ENCODE measurements at places on chromosomes 11 and 22.

GRCh38 chr11:120021978-120022377, 115.9 kb downstream of the TRIM29 start:
- no peak for DNase-seq

GRCh38 chr11:3669742-3670183, 1.4 kb downstream of the CHRNA10 start:
- DNase-seq = no peak

DNA sequence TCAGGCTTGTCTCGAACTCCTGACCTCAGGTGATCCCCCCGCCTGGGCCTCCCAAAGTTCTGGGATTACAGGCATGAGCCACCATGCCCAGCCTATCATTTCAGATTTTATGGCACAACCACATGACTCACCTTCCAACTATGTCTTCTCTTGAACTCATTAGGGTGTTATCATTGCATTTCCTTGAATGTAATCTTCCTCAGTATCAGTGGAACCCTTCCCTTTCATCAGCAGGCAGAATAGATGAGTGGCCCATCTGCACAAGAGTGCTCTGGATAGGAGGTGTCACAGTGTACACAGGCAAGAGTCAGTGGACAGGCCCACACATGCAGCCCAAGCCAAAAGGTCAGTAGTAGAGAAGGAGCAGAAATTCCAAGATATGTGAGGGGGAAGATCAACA, 29.1 kb upstream of the AQP11 start:
- no peak for DNase-seq

- no peak for DNase-seq
These were observed 59.0 kb downstream of the ST14 start for GRCh38 chr11:130218501-130219070.

GRCh38 chr11:114083391-114084252, 24.1 kb downstream of the ZBTB16 start:
- peak; percentile 40 for DNase-seq

DNA sequence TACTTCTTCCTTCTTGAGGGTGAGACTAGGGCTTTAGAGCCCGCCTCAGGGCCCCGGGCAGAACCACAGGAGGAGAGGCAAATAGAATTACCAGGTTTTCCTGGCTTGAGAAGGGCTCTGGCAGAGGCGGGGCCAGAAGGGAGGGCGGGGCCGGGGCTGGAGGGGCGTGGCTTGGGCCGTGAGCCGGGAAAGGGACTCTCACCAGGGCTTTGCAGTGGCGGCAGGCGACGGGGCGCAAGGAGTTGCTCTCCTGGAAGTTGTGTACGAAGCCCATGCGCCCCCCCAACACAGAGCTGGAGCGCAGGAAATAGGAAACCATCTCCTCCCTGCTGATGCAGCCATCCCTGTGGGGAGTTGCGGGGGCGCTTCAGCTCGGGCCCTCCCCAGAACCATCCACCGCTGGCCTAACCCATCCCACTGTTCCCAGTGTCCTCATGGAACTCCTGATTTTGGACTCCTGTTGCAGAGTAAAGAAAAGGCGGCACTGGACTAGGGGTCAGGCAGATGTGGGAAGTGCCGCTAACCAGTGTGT, 6.9 kb upstream of the NRXN2 start:
- peak; percentile 6 for DNase-seq

DNA sequence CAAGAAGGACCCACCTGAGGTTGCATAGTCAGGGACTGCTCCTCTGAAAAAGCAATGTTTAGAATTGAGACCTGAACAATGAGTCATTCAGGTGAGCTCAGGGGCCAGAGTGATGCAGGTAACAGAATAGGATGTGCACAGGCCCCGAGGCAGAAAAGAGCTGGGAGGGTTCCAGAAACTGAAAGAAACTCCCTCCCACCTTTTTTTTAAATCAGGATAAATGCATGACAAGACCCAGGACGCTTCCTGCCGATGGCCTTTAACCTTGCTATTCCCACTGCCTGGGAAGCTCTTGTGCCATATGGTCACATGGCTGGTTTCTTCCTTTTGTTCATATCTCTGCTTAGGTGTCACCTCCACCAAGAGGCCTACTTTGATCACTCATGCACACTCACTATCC, 214.2 kb upstream of the ZBED5 start:
- no peak for DNase-seq

DNA sequence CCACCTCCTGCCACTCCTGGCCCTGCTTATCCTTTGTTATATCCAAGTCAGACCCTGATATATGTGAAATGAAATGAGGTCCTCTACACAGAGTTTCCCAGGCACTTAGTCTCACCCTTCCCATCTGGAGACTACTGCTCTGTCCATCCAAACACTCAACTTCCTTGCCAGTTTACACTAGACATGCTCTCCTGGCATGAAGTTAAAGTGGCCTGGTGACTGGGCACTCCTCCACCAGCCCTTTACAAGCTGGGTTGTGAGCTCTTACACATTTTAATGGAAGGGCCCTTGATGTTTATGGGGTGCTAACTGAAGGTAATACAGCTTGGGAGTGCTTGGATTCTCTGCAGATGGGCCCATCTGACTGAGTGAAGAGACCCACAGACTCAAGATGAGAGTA, 216.1 kb upstream of the NARS2 start:
- DNase-seq = no peak

DNA sequence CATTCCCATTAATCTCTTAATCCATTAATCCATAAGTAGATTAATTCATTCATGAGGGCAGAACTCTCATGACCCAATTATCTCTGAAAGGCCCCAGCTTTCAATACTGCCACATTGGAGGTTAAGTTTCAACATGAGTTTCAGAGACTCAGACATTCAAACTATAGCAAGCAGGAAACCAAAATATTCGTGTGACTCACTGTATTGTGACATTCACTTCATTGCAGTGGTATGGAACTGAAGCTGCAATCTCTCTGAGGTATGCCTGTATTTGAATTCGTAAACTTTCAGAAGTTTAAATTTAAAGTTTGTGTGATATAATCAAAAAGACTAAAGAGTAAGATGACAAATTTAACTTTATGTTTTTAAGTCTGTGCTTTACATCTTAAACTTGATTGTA, 2.9 kb upstream of the OR52J3 start:
- DNase-seq = no peak

- no peak for DNase-seq
These were observed 76.4 kb downstream of the KCNQ1 start for GRCh38 chr11:2521081-2521732.

GRCh38 chr11:31656051-31656450, 146.5 kb downstream of the ELP4 start:
- DNase-seq = no peak

DNA sequence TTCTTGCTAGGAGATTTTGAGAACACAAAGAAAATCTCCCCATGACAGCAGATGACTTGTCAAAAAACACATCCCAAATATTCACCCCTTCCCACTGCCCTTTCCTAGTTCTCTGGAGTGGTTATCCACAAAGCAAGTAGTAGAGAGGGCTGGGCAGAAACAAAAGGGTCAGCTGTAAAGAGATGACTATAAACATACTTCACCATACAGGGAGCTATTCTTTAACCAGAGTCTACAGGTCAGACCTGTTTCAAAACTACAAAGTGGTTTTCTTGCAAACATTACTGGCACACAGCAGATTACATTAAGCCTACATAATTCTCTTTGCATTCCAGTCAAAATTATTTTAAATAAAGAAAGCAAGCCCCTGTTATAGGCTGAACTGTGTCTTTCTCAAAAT, 47.7 kb upstream of the NFRKB start:
- DNase-seq = no peak

- DNase-seq = no peak
These were observed 4.3 kb downstream of the CBX6 start for GRCh38 chr22:38867471-38868285.

DNA sequence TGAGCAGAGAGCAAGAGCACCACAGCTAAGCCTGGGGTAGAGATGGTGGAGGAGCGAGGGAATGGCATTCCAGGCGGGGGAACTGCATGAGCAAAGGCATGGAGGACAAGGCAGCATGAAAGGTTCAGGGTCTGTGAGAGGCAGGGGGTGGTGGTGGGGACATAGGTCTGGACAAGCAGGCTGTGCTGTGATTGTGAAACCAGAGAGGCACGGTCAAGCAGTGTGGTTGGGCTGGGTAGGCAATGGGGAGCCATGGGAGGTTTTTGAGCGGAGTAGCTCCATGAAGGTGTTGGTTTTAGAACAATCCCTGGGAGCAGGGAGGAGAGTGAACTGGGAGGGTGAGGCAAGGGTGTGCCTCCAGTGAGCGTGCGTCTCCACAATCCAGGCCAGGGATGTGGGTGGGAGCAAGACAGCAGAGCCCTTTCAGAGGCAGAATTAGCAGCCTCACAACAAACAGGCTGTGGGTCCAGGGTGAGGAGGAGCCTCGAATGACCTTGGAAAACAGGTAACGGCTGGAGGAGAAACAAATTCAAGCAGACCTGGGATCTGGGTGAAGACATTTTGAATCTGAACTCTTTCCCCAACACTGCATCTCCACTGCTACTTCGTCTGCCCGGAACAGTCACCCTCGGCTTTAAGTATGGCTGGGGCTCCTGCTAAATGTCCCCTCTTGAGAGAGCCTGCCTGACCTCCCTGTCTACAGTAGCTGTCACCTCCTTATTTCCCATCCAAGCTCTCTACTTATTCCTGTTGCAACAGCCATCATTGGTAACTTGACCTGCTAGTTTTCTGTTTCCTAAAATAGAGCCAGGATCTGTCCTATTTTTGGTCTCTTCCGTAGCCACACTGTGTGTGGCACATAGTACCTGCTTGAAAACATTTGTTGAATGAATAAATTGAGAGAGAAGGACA, 27.0 kb upstream of the TSPAN18 start:
- DNase-seq = no peak

DNA sequence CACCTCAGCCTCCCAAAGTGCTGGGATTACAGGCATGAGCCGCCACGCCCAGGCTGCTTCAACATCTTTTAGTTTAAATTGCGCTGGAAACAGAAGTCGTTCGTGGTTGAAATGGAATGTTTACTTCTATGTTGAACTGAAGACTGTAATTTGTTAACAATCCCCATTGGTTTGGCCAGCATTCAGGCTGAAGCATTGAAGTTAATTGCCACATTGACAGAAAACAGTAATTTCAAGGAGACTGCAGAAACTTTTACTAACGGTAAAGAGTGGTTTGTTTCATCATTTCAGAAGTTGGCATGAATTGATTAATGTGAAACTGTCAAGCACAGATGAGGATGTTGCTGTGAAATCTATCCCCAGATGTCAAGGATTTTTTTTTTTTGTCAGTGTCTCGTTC, 14.2 kb downstream of the AP5B1 start:
- no peak for DNase-seq

DNA sequence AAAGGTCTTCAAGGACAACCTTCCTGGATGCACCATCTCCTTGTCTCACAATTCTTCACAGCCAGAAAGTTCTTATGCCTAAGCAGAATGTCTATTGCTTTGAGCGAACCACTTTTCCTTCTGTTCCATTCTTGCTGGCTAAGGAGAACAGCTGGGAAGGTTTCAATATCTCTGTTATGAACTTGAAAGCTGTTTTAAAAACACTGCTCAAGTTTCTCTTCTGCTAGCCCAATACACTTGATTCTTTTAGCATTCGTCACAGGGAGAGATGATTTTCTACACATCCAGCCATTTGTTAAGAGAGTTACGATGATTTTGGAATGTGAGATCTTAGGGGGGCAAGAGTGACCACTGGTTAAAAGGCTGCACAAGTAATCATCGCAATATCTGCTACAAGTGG, 249.3 kb downstream of the KIRREL3 start:
- DNase-seq = no peak

DNA sequence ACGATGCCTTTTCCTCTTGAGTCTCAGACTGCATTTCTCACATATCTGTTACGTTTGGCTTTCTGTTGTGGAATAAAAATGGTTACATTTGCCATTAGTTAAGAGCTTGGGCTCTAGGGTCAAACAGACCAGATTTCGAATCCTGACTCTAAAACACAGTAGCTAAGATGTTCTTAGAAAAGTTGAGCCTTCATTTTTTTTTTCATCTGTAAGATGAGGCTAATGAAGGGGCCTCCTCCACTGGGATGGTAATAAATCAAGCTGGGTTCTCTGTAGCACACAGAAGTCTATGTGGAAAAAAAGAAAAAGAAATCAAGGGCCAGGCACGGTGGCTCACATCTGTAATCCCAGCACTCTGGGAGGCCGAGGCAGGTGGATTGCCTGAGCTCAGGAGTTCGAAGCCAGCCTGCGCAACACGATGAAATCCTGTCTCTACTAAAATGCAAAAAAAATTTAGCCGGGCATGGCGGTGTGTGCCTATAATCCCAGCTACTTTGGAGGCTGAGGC, 49.9 kb upstream of the CAPRIN1 start:
- DNase-seq = no peak

- DNase-seq = no peak
These were observed 4.3 kb upstream of the APOL6 start for GRCh38 chr22:35643991-35644390.

GRCh38 chr11:115471367-115471766, 32.8 kb downstream of the CADM1 start:
- DNase-seq = no peak

DNA sequence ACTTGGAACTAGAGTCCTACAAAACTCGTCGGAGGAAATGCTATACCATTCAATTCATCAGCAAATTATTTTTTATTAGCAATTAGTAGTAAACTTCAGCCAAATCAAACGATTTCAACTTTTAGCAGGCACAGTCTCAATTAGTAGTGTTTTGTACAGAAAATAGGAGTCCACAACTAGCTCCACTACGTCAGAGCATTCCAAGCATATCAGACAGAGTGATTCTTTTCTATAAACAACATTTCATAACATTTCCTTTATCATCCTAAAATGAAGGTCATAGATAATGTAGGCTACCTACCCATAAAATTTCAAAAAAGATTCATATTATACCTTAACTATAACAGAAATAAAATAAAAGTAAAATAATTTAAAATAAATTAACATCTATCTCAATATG, 169.9 kb downstream of the KIF18A start:
- DNase-seq = no peak

DNA sequence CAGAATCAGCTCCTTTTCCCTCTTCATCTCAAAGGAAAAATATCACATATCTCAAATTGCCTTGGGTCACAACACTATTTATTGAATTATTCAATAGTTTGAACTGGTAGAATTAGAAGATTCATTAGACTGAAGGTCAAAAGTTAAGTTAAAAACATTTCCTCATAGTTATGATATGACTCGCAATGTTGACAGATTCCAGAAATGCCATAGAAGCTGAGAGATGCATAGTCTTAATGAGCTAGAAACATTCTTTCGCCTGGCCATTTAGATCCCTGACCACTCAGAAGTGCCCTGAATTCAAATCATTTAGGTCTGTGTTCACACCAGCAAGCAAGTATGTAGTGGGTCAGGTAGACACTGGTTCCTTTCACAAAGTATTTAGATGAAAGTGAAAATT, 44.4 kb downstream of the FAT3 start:
- DNase-seq = no peak

DNA sequence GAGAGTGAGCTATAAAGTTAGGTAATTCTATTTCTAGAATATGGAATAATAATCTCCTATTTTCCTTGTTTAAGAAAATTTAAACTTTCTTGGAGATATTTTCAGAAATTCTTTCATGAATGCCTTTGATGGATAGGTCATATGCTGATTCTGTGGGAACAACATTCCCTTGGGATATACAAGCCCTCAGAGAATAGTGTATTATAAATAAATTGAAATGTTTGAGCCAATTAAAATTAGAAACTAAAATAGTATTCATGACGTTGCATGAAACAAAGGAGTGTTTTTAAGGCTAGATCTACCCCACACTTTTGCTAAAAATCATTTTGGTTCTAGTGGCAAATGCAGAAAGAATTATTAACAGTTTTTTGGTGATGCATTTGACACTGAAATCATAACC, 269.3 kb upstream of the ANO3 start:
- no peak for DNase-seq

- DNase-seq = no peak
These were observed 27.2 kb downstream of the STIM1 start for GRCh38 chr11:3882655-3883054.

Measured in GDM1 (cell line).